ENCODE measurements at places on chromosomes 13 and 19.

GRCh38 chr13:45662162-45662561 is 40.0 kb upstream of the CBY2 start:
- no peak for DNase-seq

- DNase-seq: peak; percentile 39
Measured at GRCh38 chr13:21625366-21625765, 21.4 kb upstream of the MICU2 start.

DNA sequence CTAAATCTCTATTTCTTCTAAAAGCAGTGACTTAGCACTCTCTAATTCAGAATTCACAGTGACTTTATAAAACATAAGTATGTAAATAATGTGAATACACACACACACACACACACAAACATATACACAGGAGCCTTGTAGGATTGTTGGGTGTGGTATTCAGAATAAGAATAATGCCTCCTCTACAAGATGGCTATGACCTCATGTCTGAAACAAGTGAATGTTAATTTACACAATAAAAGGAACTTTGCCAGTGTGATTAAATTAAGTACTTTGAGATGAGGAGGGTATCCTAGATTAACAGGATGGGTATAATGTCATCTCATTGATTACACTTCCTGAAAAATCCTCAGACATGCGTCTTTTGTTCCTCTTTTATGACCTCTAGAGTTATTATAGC is 234.6 kb downstream of the SLITRK6 start:
- no peak for DNase-seq

- DNase-seq: no peak
Measured at GRCh38 chr13:38826182-38826813, 139.4 kb downstream of the FREM2 start.

DNA sequence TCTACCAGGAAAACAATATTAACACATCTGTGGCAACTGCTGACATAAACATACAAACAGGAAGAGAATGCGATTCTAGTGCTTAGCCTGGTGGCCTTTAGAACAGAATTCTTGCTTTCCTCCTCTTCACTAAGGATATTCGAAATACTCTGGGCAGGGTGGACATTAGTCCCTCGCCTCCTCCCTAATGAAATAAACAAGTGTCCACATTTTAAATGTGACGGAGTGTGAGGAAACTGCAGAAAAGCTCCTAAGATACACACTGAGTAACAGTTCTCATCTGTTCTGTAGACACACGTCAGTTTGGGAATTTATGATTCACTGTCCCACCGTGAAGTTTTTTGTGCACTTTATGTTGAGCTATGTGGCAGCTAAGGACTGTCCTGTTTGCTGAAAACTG is 639 bp downstream of the STARD13 start:
- no peak for DNase-seq

DNA sequence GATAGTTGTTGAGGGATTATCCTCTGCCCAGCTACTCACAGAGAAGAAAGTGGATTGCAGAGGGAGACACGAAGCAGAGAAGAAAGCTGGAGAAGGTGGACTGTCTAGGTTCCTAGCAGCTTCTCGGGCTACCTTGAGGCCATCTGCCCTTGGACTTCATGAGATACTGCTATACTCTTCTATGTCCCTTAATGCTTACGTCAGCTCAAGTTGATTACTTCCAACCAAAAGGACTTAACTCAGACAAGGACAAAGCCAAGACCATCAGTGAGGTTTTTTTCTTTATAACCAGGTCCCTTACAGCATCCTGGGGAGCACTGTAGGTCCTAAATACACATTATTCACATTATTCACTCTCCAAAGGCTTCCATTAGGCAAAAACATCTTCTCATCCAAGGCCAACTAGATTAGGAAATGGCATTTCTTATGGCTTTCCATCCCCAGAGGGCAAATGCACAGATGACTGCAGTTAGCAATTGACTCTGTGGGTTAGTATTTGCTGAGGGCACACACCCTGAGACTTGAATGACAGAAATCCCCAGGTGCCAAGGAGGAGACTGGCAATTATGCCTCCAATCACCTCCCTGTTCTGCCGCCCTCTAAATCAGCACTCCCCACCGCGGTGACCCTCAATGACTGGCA is 4.1 kb upstream of the UBE2L5 start:
- no peak for DNase-seq

- DNase-seq: no peak
Measured at GRCh38 chr19:45244133-45244794, 943 bp downstream of the EXOC3L2 start.
